Hematopoietic multipotent progenitor cell treated with erythropoietin and hydrocortisone succinate and interleukin-3 and kit ligand, for 15 days (in vitro differentiated cells): ENCODE measurements at places on chromosomes 2 and 18.

- no peak for DNase-seq
These were observed 8.2 kb upstream of the SNED1 start for GRCh38 chr2:240990266-240990529.

- DNase-seq: no peak
These were observed at the start of gene CCL20 for GRCh38 chr2:227813562-227814353. TSS of gene CCL20 (plus strand) at chr2:227813842. CDS start at chr2:227813912, 70 bp downstream.

GRCh38 chr2:153584244-153584643, 105.7 kb upstream of the RPRM start:
- no peak for DNase-seq

DNA sequence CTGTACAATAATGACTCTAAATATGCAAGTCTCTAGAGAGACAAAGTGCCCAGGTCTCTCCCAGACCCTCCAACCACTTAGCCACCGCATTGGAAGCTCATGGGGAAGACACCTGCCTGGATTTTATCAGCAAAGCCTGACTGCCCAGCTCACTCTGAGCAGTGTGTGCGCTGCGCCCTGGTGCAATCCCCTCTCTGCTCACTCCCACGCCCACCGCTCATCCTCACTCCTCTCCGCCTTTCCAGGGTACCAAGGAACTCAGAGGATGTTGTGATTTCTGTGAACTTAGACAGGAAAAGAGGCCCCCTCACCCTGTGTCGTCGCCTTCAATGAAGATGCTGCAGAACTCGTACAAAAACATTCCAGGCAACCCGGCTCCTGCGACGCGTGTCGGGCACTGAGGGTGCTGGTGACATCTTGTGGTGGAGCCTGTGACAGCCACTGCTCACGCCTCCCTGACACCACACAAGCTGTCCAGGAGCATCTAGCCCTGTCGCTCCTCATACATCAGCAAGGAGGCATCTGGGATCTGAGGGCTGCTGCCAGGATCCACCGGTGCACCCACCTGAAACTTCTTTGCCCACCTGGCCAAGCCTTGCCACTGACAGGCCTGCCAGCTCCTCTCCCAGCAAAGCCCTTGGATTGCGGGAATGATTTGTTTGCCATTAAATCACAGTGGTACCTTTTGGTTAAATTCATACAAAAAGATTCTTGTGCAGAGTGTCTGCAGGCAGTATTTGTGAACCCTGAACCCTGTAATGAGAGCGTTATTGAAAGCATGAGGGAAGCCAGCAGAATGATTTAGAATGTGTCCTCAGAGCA, 220.4 kb downstream of the ZNF516 start:
- no peak for DNase-seq

DNA sequence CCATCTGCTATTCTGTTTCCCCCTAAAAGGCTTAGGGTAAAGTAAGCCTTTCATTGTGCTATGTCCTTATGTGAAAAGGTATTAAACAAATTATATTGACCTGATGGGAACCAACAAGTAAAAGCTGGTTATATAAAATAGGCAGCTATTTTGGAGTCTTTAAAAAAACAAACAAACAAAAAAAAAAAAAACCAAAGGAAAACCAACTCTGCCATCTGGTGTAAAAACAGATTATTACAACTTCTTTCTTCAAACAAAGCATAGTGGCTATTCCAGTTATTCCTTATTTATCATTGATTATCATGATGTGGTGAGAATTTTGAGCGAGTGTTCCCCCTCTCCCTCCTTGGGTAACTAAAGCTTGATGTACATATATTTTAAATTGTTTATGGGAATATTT, 122.3 kb upstream of the FHL2 start:
- peak; percentile 65 for DNase-seq

GRCh38 chr2:181189951-181190350, 209.5 kb downstream of the UBE2E3 start:
- DNase-seq: no peak

DNA sequence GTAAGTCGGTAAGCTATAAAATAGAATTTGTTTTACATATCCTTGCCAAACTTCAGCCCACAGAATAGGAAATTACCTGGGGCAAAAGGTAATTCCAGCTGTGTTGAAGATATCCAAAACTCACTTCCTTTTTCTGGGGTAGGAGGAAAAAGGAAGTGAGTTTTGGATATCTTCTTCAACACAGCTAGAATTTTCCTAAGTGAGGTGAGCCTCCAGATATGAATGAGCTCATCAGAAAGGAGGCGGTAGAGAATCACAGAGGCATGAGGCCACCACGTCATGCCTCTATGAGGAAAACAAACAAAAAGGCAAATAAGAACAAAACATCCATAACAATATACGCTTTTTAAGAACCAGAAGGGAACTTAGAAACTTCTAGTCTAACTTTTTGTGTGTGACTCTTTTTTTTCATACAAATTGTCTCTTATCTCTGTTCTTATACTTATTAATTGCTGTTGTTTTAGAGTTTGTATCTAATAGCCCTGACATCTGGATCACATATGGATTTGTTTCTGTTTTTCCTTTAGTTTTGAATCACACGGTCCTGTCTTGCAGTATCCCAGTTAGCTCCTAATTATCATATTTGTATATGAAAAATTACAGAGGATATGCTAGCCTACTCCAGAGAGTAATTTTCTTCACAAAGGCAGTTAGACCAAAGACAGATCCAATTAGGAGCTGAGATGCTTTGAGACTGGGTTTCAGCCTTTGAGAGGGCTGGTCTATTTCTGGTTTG, 104.5 kb downstream of the RBM43 start:
- DNase-seq: no peak

- no peak for DNase-seq
These were observed 165.3 kb downstream of the ARL4C start for GRCh38 chr2:234331566-234331965.

GRCh38 chr2:61021228-61021660, 3.2 kb upstream of the PUS10 start:
- DNase-seq: no peak

GRCh38 chr2:205704127-205704741, 21.9 kb downstream of the NRP2 start:
- DNase-seq: no peak

GRCh38 chr2:240013343-240013742, 11.8 kb downstream of the NDUFA10 start:
- DNase-seq: no peak

GRCh38 chr2:198863655-198864054, 594.1 kb downstream of the SATB2 start:
- DNase-seq: no peak

GRCh38 chr2:151857650-151858049, 29.4 kb upstream of the ARL5A start:
- DNase-seq: no peak
